Activated naive CD8-positive, alpha-beta T cell treated with anti-CD3 and anti-CD28 coated beads for 36 hours (primary cell): ENCODE measurements at places on chromosomes 7 and 10. TPM values are rescaled to one million over a fixed set of nuclear protein-coding genes. Genes with fewer than 3 reads are reported as not detected.

DNA sequence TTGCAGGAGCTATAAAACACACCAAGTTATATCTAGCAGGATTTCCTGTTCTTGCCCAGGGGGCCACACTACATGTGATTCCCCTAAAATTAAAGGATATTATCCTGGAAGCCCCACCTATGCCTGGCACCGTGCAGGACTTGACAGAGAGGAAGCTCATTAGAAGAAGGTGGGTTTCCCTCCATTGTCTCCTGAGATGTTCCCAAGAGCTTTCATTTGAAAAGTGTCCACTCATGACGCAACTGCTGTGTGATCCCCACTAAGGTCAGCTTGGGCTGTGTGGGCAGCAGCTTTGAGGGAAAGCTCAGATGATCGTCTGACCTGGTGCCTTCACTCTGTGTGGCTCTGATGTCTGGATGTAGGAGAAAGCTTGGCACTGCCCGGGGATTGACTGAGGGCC, 53.5 kb downstream of the RAMP3 start:
- DNase-seq, result no peak

CCL24 gene
- not detected for total RNA-seq

SEPTIN14 gene
- not detected for total RNA-seq

NPFFR1 gene
- not detected for total RNA-seq

- DNase-seq, result peak; percentile 78
Observed at GRCh38 chr7:47361746-47362215, 220.1 kb downstream of the TNS3 start.
